ENCODE measurements at places on chromosomes 7 and 10.

- no peak for DNase-seq
Measured at GRCh38 chr7:129821476-129821875, 131.3 kb downstream of the UBE2H start.

DNA sequence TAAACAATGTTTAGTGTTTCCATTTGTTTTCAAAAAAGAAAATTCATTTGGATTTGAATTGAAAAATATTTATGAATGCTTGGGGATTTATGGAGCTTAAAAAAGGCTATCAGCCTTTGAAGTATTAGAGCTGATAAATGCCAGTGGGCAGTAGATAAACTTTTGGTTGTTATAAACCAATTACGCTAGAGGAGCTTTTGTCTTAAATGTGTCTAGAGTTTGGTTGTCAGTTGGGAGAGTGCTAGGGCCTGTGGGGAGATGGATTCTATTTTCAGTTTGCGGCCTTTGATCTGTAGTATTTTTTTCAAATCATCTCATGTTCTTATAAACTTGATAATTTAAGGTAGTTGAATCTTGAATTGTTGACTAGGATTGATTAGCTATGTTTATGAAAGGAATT is 104.0 kb downstream of the SND1 start:
- DNase-seq: no peak

GRCh38 chr7:80530136-80530535 is 18.3 kb upstream of the GNAT3 start:
- no peak for DNase-seq

- no peak for DNase-seq
Measured at GRCh38 chr10:30057421-30057841, 2.0 kb downstream of the JCAD start.

- DNase-seq: no peak
Measured at GRCh38 chr10:104774234-104774633, 133.1 kb downstream of the SORCS3 start.

- no peak for DNase-seq
Measured at GRCh38 chr10:4048236-4048864, 263.3 kb upstream of the KLF6 start.

DNA sequence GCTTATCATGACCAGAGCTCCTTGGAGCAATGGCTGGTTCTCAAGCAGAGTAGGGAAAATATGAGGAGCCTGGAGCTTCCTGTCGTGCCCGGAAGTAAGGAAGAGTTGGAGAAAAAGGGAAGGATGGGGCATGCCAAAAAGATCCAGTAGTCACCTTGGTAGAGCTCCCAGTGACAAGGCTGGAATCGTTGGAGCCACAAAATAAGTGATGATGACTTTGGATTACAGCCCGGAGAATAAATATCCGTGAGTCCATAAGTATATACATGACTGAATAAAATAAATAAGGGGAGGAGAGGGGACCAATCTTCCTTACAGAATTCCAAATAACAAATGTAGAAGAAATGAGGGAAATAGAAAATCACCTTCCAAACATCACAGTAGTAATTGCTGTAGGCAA is 29.3 kb downstream of the LMTK2 start:
- no peak for DNase-seq

DNA sequence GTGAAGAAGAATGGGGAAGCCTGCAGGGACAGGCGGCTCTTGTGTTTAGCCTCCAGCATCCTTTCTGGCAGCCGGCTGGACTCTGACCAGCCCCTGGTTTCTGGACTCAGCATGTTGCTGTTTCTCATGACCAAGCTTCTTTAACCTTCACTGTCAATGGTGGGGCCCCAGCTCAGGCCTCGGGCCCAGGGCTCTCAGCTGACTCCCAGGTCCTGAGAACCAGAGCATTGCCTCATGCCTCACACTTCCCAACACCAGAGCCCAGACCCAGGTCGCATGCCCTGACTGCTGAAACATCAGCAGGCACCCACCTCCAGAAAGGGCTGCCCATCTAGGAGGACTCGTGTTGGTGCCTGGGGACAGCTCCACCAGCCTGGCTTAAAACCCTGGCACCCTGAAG is 34.8 kb upstream of the FGFR2 start:
- no peak for DNase-seq

- DNase-seq: no peak
Measured at GRCh38 chr10:74901301-74901700, 74.9 kb downstream of the KAT6B start.

- DNase-seq: no peak
Measured at GRCh38 chr10:58320351-58321049, 14.3 kb upstream of the UBE2D1 start.

- no peak for DNase-seq
Measured at GRCh38 chr7:37411444-37412034, 37.1 kb downstream of the ELMO1 start.

DNA sequence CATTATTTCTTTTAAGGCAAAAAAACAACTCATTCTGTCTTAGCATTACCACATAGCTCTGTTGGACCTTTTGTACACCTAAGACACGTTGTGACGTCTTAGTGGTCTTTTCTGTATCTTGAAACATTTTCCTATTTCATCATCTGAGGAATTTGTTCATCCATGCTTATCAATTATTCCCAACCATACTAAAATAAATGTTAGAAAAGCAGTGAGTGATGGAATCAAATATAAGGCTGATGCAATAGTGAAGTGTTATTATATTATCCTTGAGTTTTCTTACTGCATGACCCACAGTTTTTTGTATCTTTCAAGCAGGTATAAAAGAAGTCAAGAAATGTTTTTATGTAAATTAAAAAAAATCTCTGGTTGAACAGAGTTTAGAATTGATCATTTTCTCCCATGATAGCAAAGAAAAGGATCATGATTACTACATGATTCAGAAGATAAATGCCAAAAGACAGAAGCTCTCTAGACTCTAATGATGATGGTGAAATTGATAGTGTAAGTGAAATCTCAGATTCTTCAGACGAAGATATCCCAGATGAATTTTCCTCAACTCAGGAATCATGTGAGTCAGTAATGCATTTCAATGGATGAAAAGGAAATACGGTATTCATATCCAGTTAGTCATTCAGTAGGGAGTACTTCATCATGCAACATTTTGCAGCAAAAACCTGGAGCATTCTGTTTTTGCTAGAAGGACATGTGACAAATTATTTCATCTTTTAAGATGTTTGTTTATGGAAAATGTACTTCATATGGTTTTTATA is 51.4 kb downstream of the CELF2 start:
- DNase-seq: no peak

DNA sequence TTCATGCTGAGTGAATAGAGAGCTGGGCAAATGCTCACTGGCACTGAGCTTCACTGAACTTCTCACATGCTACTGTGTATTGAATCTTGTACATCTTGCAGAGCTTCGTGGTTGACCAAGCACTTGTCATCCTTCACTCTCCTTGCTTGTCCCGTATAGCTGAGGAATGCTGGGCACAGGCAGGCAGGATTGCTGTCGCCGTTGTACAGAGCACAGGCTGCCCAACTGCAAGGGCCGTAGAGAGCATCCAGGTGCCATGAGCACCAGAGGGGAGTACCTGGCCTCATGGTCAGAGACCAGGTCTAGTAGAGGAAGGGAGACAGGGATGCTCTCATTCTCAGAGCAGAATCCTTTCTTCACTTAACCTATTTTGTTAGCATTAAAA is 99.8 kb upstream of the RET start:
- no peak for DNase-seq

GRCh38 chr7:50142425-50143017 is 49.5 kb upstream of the ZPBP start:
- no peak for DNase-seq

- no peak for DNase-seq
Measured at GRCh38 chr7:50862302-50862701, 79.6 kb upstream of the GRB10 start.

- no peak for DNase-seq
Measured at GRCh38 chr7:37273891-37274290, 174.8 kb downstream of the ELMO1 start.

DNA sequence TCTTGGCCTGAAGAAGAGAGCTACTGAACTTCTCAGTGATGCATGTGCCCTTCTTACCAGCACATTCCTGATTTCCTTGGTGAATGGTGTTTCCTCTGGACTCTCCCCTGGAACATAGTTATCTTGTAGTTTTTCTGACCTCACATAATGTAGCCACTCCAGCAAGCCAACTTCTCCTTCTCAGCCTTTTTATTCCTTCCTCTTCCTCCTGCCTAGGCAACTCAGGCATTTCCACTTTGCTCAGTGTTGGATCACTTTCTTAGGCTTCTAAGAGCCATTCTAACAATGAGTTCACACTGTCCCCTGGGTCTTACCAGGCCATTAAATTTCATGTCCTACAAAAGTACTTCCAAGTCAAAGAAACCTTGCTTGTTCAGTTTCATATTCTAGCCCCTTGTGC is 3.6 kb upstream of the PTTG1IP2 start:
- no peak for DNase-seq

DNA sequence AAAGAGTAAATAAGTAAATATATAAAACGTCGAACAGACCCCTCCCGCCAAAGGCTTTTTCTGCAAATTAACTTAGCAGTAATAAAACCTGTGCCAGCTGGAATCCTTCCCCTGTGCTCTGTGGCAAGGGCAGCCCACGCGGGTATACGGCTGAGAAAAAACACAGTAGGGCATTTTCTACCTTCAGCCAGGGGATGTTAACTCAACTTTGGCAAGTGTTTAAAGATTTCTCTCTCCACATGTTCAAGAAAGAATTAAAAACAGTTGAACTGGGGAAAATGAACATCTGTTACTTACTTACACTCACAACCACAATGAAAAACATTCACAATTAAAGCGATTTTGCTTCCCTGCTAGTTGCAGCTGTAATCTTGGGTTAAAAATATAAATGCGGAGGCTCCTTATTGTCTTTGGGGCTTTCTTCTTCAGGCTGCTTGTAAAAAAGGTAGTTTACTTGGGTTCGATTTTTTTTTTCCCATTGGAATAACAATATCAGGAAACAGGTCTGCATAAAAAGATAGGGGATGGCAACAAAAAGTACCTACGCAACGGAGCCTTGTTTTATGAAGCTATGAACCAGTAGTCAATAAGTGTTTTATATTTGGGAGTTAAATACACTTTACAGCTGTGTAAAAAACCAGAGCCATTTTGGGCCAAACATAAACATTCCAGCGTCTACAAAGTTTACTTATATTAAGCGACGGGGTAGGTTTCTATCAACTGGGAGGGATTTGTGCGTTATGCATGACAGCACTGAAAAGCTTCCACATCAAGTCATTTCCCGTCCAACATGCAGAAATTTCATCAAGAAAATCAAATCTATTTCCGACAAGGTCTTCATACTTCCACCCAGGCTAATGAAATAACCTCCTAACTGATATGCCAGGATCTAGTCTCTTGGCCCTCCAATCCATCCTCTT is 132.7 kb downstream of the TAX1BP1 start:
- DNase-seq: no peak

GRCh38 chr10:52220947-52221346 is 93.1 kb upstream of the DKK1 start:
- no peak for DNase-seq

DNA sequence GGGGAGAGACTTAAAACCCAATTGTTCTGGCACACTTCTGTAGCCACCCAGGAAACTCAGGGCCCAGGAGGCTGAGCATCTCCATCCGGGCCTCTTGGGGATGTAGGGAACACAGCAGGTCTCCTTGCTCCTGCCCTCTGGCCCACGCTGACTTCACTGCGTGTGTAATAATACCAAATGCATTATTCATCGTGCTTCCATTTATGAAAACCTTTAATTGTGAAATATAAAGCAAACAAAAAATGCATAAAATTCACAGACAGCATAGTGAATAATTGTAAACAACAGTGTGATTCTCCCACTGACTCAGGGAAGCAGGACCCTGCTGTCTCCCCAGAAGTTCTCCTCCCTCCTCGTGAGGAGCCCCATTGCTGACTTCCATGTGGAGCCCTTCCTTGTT is 70.3 kb upstream of the SHH start:
- no peak for DNase-seq

DNA sequence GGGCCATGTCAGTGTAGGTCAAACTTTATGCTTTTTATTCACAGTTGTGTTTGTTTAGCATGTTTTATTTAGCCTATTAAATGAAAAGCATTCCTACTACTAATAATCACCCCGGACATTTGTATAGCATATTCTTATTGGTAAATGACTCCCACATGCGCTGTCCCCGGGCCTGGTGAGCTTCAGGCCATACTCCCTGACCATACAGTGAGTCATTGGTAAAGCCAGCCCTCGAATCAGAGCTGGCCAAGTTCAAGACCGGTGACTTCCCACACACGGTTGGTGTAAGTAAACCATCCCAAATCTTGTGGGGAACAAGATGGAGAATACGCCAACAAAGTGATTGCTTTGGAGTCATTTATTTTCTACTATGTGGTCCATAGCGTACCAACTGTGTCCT is 238.7 kb upstream of the TCF7L2 start:
- DNase-seq: no peak

DNA sequence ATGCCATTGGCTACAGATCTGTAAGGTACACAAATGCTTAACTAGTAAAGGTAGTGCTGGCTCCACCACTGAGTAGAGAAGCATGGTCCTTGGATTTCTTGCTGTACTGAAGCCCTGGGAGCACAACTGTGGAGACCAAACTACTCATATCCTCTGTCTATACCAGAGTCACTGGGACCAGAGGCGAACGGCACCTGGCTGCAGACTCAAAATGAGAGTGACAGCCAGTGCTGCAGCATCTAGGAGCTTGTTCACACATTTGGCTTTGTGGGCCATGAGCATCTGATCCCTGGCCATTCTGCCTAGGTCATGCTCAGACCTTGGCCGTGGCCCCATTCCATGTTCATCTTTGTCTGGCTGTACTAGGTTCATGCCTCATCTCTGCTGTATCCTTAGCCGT is 31.9 kb downstream of the LRRC18 start:
- no peak for DNase-seq

DNA sequence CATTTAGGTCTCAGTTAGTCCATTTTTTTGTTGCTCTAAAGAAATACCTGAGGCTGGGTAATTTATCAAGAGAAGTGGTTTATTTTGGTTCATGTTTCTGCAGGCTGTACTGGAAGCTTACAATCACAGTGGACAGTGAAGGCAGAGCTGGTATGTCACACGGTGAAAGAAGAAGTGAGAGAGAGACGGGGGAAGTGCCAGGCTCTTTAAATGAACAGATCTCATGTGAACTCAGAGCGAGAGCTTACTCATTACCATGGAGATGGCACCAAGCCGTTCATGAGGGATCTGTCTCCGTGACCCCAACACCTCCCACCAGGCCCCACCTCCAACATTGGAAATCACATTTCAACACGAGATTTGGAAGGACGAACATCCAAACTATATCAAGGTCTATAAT is 18.9 kb upstream of the PNLIPRP3 start:
- DNase-seq: no peak

DNA sequence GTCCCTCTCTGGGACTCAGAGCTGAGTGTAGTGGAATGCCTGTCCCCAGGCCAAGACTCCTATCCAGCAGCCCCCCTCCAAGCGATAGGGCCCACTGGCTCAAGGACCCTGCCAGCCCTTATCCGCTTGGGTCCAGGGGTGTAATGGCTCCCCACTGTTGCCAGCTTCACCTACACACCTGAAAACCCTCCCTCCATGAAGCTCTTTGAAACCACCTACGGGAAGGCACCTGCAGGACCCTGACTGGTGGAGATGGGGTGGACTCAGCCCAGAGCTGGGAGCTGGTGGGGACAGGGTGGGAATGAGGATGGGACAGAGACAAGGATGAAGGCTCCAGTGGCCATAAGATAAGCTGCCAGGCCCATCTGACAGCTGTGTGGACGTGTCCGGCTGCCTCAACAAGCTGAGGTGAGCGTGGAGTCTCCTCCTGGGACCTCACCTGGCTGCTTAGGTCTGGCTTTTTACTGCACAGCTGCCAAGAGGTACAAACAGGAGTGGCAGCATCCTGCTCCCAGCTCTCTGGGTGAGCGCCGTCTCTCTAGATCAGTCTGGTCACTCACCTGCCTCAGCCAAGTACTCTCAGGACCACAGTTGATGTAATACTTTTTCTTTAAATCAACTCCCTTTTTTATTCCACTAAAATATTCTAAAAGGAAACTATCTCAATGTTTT is 41.9 kb downstream of the DRGX start:
- DNase-seq: no peak

Data from cortex of kidney (tissue), 1 donor.